ENCODE measurements at places on chromosomes 11 and 22.
A peak's percentile ranks its signal among the peaks of the same experiment; 100 is the strongest.

- DNase-seq = no peak
These were observed 1.6 kb downstream of the KMT5B start for GRCh38 chr11:68211546-68211945.

- no peak for DNase-seq
These were observed 199.3 kb downstream of the TBC1D22A start for GRCh38 chr22:46961591-46962295.

GRCh38 chr11:43649501-43649900 is 31.0 kb upstream of the HSD17B12 start:
- DNase-seq = no peak

DNA sequence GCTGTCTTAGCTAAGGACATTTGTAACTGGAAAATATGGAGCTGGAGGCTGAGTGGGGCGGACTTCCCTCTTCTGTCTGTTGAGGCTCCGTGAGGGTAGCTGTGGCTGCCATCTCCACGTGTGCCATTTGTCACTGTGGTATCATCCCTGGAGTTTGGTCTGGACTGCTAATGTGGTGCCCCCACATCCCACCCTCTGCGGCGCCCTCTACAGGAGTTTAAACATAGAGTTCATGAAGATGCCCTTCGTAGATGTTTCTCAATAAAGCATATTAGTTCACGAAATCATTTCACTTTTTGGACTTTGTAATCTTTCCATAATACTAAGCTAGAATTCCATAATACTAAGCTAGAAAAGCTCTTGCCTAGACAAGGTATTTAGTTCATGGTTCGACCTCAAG is 52.4 kb downstream of the TECTA start:
- no peak for DNase-seq

GRCh38 chr11:70230840-70231710 is 28.0 kb downstream of the FADD start:
- no peak for DNase-seq

- no peak for DNase-seq
These were observed 308.3 kb downstream of the RAB38 start for GRCh38 chr11:87866951-87867350.

DNA sequence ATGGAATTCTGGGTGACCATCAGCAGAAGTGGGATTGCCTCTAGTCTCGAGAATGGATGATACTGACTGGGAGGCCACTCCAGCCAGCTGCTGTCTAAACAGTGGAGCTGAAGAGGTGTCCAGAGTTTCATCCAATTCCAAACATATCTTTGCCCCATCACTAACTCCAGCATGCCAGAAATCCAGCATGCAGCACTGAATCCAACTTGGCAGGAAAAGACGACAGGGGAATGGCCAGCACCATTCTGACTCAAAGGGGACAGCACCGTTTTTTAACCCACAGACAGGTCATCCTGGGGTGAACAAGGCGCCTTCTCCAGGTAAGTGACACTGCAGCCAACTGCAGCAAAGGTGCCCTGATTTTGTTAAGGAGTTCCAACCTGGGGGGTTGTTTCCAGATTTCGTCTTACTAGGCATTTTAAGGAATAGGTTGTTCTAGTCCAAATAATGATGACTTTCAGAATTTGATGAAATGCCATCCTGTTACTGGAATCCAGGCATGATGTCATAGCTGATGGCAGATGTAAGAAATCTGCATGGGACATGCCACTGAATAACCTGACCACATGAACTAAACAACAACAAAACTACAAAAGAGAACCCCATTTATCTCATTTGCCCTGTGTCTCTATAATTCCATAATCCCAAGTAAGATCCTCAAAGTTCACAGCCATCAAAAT is 32.3 kb downstream of the FEZ1 start:
- no peak for DNase-seq

GRCh38 chr22:28025333-28025732 is 106.3 kb upstream of the PITPNB start:
- DNase-seq = no peak

DNA sequence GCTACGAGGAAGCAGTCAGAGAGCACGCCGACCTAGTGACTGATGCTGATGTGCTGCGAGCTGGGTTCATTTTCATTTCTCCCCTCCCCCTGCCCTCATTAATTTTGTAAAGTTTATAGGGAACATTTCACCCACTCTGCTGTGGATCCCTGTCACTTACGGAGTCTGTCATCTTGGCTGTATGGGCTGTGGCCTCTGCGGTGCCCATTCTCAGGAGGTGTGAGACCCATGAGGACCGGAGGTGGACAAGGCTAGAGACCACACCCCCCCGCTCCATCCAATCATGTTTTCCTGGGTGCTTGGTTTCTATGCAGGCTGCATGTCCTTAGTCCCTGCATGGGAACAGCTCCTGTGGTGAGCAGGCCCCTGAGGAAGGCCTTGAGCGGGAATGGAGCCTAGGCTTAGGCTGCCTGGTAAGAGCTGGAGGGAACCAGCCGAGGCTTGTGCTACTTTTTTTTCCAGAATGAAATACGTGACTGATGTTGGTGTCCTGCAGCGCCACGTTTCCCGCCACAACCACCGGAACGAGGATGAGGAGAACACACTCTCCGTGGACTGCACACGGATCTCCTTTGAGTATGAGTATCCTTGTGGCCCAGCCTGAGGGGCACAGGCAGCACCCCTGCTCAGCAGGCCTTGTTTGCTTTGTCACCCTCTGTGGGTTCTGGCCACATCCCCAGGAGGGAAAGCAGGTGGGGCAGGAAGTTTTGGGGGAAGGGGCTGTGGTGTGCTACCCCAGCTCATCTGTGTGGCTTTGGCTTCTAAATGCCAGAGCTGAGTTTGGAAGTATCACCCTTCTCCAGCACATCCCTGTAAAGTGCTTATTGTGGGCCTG is 19.1 kb downstream of the CLDN5 start:
- DNase-seq = no peak

- DNase-seq = no peak
These were observed 51.8 kb downstream of the SLC22A12 start for GRCh38 chr11:64642871-64643255.

DNA sequence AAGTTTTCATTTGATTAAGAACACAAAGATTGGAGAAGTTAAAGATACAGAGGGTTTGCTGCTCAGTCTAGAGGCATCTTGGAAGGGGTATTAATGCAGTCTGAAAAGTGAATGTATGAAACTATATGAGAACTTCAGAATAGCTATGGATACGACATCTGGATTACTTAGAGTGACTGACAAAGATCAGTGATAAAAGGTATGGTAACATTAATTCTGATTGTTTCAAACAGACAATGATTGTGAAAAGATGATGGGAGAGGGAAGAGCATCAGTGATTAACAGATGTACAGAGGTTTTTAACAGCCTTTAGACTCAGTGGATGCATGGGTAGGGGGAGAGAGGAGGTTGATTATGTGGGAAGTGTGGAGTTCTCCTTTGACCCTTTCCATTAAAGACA is 919.4 kb upstream of the CNTN5 start:
- DNase-seq = no peak

DNA sequence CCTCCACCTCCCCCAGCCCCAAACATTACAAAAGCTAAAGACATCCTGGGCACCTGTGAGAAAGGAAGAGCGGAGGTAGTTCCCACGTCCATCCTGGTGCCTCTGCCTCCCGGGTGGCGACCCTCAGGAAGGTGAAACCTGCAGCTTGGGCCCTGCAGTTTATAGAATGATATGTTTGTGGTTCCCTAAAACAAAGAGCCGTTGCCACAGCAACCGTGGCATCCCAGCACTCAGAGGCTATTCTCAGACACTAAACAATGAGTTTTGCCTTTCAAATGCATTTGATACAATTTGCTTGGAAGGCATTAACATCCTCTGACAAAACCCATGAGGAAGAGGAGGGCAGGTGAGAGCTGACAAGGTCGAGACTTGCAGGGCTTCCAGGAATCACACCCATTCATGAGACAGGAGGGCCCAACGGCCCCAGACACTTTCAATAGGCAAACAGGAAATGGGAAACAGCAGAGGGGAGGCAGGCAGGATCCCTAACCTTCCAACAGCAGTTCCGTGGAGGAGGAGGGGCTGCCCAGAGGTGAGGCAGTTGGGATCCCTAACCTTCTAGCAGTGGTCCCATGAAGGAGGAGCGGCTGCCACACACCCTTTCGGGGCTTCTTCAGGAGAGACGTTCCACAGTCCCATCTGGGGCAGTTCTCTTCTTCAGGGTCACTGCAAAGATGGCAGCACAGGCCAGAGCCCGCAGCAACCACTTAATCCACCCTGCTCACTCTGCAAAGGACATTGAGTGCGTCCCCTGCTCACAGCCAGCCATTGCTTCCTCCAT is 379.2 kb downstream of the SHANK2 start:
- no peak for DNase-seq

DNA sequence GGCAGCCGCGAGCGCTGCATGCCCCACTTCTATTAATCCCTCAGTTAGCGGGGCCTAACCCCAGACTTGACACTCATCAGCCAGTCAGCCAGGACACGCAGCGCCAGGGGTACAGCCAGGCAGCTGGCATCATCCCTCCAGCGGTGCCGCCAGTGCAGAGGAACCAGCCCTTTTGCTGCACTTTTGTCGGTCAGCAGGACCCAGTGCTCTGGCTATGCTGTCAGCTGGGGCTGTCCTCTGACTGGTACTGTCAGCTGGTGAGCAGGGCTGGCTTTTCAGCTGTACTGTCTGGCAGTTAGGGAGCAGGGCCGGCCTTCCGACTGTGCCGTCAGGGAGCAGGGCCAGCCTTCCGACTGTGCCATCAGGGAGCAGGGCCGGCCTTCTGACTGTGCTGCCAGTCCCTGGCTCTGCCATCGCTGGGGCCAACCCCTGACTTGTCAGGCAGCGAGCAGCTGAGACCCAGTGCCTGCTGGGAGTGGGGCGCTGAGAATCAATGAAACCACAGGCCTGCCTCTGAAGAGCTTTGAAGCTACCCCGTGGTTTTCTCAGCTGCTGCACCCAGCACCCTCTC is 115.4 kb downstream of the KIAA1671 start:
- peak; percentile 36 for DNase-seq

DNA sequence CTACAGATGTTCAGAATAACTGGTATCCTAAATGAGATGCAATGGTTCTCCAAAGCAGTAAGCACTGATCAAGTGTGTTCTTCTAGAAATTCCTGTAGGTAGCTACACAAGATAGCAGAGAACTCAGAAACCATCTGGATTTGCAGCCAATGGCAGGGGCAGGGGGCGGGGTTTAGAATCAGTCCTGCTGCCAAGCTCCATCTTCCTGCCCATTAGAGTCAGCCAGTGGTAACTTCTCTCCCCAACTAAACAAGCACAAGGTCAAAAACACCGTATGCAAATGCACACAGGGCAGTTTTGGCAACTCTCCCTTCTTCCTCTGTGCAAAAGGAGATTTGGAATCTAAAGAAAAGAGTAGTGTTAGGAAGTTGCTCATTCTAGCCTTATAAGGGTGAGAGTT is 237.5 kb upstream of the CCDC90B start:
- DNase-seq = no peak

DNA sequence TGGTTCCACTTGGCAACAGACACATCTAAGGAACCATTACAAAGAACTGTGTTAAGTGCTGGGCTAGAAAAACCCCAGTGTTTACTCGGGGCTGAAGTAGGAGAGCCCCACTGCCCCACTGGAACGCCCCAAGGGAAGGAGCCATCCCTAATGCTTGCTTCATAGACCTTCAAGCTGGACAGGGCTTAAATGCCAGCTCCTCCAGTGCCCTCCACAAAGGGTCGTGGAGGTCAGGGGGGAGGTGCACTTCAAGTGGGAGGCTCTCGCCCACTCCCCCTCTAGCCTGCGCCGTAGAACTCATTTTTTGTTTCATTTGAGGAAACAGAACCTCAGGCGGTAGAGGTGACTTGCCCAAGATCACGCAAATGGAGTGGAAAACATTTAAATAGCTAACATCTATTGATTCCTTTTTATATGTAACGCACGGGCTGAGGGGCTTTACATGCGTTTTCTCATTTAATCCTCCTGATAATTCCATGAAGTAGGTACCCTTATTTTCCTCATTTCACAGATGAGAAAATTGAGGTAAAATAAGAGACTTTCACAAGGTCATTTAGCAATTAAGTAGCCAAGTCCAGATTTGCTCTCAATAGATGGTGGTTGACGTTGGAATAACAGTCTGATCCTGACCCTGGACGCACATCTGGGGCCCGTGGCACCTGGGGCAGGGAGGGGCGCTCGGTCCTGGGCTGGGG is 545 bp upstream of the ZDHHC13 start:
- no peak for DNase-seq

GRCh38 chr11:132535830-132536229 is 996.5 kb downstream of the OPCML start:
- no peak for DNase-seq

- DNase-seq = no peak
These were observed 89.6 kb downstream of the UBASH3B start for GRCh38 chr11:122745111-122745510.

- no peak for DNase-seq
These were observed 1.3 kb upstream of the ZDHHC8 start for GRCh38 chr22:20130319-20130718.

DNA sequence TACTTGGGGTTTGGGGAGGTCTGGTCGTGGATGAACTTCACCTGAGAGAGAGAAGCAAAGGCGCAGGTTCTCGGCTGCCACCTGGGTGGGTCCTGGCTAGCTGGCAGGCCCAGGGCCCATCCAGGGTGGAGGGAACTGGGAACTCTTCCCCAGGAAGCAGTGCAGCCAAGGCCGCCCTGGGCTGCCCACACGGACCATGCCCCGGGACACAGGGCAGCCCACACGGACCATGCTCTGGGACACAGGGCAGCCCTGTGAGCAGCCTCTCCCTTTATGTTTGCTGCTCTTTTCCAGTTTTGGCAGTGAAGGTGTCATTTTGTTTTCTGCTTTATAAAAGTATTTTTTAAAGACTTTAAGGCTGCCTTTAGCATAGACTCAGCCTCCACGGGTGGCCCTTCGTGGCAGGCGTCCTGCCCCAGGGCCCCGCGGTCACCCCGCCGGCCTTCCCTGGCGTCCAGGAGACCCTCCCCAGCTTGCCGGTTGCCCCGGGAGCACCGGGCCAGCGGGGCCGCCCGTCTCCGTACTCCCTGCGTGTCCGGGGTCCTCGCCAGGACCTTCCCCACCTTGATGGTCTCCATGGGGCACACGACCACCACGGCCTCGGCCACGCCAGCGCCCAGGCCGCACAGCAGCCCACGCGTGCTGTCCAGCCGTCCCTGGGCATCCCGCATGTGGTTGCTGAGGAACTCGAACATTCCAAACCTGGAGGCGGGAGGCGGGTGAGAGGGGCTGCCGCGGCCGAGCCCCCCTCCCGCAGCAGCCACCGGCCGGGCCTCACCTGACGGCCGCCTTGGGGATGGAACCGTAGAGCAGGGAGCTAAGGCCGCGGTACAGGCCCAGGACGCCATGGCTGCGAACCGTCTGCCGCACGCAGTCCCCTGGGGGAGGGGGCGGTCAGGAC is 1.1 kb downstream of the SLC25A1 start:
- DNase-seq = no peak

GRCh38 chr11:15707971-15708370 is 593.2 kb downstream of the INSC start:
- DNase-seq = peak; percentile 20

- DNase-seq = no peak
These were observed 200.5 kb downstream of the GRIK4 start for GRCh38 chr11:120712014-120712413.

GRCh38 chr22:19773470-19774040 is 13.0 kb downstream of the TBX1 start:
- DNase-seq = no peak

GRCh38 chr11:11444804-11445131 is 91.7 kb upstream of the CSNK2A3 start:
- no peak for DNase-seq

Data from hypothalamus (tissue), 51 donors.